Hepatocyte (in vitro differentiated cells): ENCODE measurements at places on chromosomes 11 and 22. TPM values are rescaled to one million over a fixed set of nuclear protein-coding genes. Genes with fewer than 3 reads are reported as not detected.

- H3K27me3 ChIP-seq, result peaks cover 31% of the 10 kb centered on the region
- no peak for DNase-seq
Measured at GRCh38 chr11:64492561-64492960, 98.5 kb upstream of the SLC22A12 start.

MRGPRX3 gene
- total RNA-seq, result not detected in 2 replicates

ELMOD1 gene
- 3.1 and 3.8 TPM in 2 replicates for total RNA-seq

- H3K36me3 ChIP-seq, result no peaks in the 10 kb centered on the region
- no peaks in the 10 kb centered on the region for H3K4me1 ChIP-seq
- no peaks in the 10 kb centered on the region for H3K27me3 ChIP-seq
- no peak overlapping the region for H3K4me3 ChIP-seq
- no peak overlapping the region for H3K27ac ChIP-seq
Measured at GRCh38 chr11:70019576-70020011, 58.5 kb upstream of the ANO1 start.

GRCh38 chr11:32610797-32611352 lies 27.2 kb downstream of the EIF3M start:
- no peak overlapping the region for H3K27ac ChIP-seq
- H3K4me1 ChIP-seq, result no peaks in the 10 kb centered on the region
- no peaks in the 10 kb centered on the region for H3K27me3 ChIP-seq
- DNase-seq, result no peak
- no peak overlapping the region for H3K4me3 ChIP-seq
- H3K36me3 ChIP-seq, result no peaks in the 10 kb centered on the region

GGTLC3 gene
- total RNA-seq, result not detected in 2 replicates

DNA sequence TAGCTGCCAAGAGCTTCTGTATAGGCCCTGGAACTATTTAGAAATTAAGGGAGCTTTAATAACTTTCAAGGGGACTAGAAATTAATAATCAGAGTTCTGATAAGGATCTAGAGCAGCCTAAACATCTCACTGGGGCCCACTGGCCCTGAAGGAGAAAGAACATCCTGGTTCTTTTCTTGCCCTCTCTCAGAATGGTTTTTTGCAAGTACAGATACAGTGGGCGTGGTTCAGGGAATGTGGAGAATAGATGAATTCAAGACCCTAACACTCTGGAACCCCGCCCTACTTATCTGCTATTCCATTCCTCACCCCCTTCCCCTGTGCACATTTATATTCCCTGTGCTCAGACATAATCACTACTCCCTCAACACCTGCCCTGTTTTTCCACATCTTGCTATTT lies 90.2 kb downstream of the PARVA start:
- H3K36me3 ChIP-seq, result no peaks in the 10 kb centered on the region
- H3K4me3 ChIP-seq, result no peak overlapping the region
- DNase-seq, result no peak
- peaks cover 11% of the 10 kb centered on the region for H3K4me1 ChIP-seq

- H3K4me1 ChIP-seq, result peaks cover 36% of the 10 kb centered on the region
- H3K4me3 ChIP-seq, result no peak overlapping the region
- no peak for DNase-seq
Measured at GRCh38 chr11:44889266-44889665, 61.4 kb downstream of the TP53I11 start.
